Progenitor cell of endocrine pancreas (in vitro differentiated cells): ENCODE measurements at places on chromosomes 6 and 20. TPM values are rescaled to one million over a fixed set of nuclear protein-coding genes. Genes with fewer than 3 reads are reported as not detected.
A peak's percentile ranks its signal among the peaks of the same experiment; 100 is the strongest.

DNA sequence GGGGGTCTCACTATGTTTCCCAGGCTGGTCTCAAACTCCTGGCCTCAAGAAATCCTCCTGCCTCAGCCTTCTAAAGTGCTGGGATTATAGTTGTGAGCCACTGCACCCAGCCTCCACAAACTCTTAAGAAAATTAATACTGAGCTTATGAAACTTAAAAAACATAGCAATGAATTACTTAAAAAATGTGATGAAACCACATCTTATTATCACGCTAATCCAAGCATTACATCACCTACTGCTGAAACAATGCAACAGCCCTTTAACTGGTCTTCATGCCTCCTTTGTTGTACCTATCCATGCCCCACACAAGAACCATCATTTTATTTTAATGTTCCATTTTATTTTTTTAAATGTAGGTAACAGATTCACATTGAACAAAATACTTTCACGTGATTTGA is 24.9 kb downstream of the SESN1 start:
- peaks cover 9% of the 10 kb centered on the region for H3K4me1 ChIP-seq
- no peak overlapping the region for H3K4me3 ChIP-seq
- peaks cover 2% of the 10 kb centered on the region for H3K36me3 ChIP-seq
- no peaks in the 10 kb centered on the region for H3K27me3 ChIP-seq
- no peak for DNase-seq

TRIM10 gene
- not detected in 2 replicates for total RNA-seq

GRCh38 chr20:57806476-57806875 is 96.7 kb upstream of the PMEPA1 start:
- H3K36me3 ChIP-seq = no peaks in the 10 kb centered on the region
- no peak overlapping the region for H3K27ac ChIP-seq
- no peak overlapping the region for H3K4me3 ChIP-seq
- no peak for DNase-seq

GRCh38 chr6:26232940-26233648 is 131.9 kb upstream of the BTN3A2 start:
- H3K27me3 ChIP-seq = no peaks in the 10 kb centered on the region
- H3K36me3 ChIP-seq = no peaks in the 10 kb centered on the region
- H3K4me1 ChIP-seq = peaks cover 17% of the 10 kb centered on the region

DNA sequence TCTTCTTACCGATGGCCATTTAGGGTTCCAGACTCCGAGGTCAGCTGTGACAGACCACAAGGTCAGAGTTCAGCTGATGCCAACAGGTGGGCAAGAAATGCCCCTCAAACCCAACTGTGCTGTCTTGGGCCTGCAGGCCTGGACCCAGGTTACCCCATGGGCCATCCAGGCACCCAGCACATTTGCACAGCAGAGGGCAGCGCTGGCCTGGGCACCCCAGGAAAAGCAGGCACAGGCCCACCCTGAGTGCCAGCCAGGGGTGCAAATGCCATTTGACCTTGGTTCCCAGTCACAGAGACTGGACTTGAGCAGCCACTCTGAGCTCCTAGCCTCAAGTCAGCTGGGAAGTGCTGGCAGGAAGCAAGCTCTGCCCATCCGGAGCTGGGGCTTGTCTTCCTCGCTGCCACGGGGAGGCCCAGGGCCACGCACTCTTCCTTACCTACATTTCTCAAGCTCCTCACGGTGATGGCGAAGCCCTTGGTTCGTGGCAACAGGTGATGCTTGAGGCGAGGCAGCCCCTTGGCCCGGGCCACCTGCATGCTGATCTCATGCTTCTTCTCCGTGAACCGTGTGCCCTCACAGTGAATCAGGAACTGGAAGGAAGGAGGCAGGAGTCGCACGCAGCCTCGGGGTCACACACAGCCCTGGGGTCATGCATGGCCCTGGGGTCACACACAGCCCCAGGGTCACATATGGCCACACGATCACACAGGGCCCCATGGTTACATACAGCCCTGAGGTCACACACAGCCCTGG is 120.8 kb downstream of the AGPAT4 start:
- H3K4me1 ChIP-seq = no peaks in the 10 kb centered on the region
- H3K27ac ChIP-seq = no peak overlapping the region
- DNase-seq = no peak
- no peak overlapping the region for H3K4me3 ChIP-seq
- H3K36me3 ChIP-seq = peaks cover 18% of the 10 kb centered on the region
- no peaks in the 10 kb centered on the region for H3K27me3 ChIP-seq

GNMT gene
- total RNA-seq = 1.3 and 1.7 TPM in 2 replicates

DNA sequence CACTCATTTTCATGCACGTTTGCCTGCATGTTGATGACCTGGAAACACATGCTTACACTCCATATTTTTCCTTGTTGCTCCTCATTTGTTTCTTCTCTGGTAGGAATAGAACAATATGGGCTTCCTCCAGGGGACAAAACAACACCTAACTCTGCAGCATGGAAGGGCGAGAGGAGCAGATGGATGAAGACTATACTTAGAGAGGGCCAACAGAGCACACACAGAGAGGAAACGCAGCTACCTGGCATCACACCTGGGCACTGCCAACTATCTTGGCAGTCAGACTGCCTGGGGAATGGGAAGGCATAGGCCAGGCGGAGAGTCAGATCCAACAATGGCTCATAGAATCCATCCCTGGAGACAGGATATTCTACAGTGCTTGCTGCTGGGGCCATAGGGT is 290.9 kb downstream of the CD83 start:
- H3K4me1 ChIP-seq = peaks cover 37% of the 10 kb centered on the region
- H3K27me3 ChIP-seq = no peaks in the 10 kb centered on the region
- H3K4me3 ChIP-seq = no peak overlapping the region
- H3K27ac ChIP-seq = no peak overlapping the region
- no peak for DNase-seq

DNA sequence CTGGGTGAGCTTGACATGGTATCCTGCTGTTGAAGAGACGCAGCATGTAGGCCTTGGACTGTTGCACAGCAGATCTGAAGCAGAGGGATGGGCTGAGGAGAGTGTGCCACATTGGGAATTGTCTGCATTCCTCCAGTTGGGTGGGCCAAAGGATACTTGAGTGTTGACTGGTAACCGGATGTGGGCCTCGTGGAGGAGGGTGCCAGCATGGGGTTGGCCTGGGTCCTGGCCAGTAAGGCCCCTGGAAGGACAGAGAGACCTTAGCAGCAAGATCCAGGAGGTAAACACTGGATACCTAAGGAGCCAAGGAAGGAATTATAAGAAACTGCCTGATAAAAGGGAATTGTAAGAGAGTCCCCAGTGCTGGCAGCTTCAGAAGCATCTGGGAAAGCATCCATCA is 76.9 kb downstream of the FIG4 start:
- no peak for DNase-seq
- no peak overlapping the region for H3K4me3 ChIP-seq
- H3K36me3 ChIP-seq = peaks cover 18% of the 10 kb centered on the region

DNA sequence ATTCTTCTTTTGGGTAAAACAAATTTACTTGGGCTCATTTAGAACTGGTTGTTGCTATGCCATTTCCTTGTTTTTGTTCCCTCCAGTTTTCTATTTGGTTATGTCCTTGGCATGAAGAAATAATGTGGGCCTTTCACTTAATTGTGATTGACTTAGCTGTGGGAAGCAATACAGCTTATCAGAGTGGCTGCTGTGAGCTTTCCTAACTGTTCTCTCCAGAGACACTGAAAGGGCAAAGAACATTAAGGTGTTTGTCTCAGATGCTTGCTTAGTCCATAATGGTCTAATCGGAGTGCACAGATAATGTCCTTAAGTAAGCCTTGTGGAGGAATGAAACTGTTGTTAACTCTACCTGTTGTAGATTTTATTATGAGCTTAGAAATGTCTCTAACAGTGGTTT is 56.6 kb downstream of the SH3BGRL2 start:
- peak overlapping the region; percentile 51 for H3K4me3 ChIP-seq
- peaks cover 21% of the 10 kb centered on the region for H3K36me3 ChIP-seq
- H3K27me3 ChIP-seq = no peaks in the 10 kb centered on the region

DNA sequence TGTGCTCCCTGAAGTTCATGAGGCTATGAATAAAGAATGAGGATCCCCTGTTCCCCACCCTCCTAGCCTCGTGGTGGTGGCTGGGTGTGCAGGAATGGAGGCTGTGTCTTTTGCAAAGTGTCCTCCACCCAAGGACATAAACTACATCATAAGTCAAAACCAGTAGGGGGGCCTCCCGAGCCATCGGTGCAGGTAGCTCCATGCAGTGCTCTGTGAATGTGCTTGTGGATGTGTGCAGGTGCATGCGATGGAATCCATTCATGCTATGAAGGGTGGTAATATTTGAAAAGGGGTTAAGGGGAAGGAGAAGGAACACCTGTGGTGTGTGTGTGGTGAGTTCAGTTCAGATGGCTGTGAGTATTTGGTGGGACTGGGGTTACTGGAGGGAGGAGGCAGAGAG is 197.3 kb downstream of the NRN1 start:
- H3K27me3 ChIP-seq = peaks cover 6% of the 10 kb centered on the region
- DNase-seq = no peak
- H3K27ac ChIP-seq = no peak overlapping the region

- H3K27ac ChIP-seq = no peak overlapping the region
- no peaks in the 10 kb centered on the region for H3K4me1 ChIP-seq
- H3K4me3 ChIP-seq = no peak overlapping the region
Observed at GRCh38 chr20:24731312-24731711, 217.8 kb upstream of the CST7 start.

DNA sequence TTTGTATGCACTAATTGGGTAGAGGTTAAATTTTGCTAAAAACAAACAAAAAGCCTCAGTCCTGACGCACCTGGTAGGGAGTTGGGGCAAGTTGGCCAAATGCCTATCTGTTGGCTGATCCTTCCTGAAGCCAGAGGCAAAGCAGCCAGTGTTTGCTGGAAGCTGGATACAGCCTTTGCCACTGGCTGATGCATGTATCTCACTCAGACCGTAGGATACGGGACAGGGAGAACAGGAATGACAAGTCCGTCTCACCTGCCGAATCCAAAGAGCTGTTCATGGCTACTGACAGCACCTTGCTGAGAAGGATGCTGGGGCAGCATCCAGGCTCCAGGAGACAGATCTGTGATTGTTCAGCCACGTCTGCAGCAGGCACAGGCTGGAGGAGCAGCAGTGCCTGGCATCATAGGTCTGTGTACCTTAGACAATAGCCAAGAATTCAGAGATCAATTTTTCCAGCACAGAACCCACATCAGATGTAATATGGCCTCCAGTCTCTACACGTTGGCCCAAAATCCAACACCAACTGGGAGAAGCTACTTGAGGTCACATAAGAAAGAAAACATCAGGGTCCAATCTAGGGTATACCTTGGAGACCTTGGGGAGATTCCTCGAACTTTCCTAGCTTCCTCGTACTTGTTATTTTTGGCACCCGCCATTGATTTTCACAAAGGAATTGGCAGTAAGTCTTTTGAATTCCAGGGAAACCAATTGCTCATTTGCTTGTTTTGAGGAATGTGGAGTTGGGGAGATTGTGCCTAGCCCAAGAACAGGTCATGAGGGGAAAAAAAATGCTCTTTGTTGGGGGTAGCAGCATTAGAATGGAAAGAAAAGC is 108.5 kb upstream of the ARMC2 start:
- no peak overlapping the region for H3K4me3 ChIP-seq
- H3K36me3 ChIP-seq = no peaks in the 10 kb centered on the region
- no peak for DNase-seq
- peaks cover 3% of the 10 kb centered on the region for H3K27me3 ChIP-seq
- H3K27ac ChIP-seq = no peak overlapping the region
- H3K4me1 ChIP-seq = peaks cover 9% of the 10 kb centered on the region

MEI4 gene
- total RNA-seq = 1.9 and 2.6 TPM in 2 replicates

DNA sequence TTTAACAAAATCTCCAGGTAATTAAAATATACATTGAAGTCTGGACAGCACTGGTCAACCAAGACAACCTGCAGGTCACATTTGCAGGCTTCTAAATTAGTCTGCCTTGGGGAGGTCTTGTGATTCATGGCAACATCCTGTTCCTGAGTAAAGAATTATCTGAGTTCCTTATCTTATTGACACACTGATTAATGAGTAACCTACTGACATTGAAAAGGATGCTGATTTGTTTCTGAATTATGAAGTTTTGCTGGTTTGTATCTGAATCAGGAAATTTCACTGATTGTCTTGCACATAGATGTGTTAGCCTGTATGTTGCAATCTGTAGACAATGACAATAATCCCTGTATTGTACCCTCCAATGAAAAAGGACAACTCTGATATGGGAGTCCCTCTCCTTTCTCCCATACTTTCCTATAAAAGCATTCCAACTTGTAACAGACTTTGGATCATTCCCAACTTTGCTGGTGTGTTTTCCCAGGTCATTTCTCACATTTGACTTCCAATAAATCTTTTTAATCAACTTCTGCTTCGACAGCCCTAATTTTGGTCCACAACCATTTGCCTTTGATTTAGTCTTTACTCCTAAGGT is 80.0 kb downstream of the LAMP5 start:
- no peak for DNase-seq
- H3K27me3 ChIP-seq = no peaks in the 10 kb centered on the region
- H3K4me1 ChIP-seq = peaks cover 22% of the 10 kb centered on the region
- H3K27ac ChIP-seq = no peak overlapping the region
- no peak overlapping the region for H3K4me3 ChIP-seq
- H3K36me3 ChIP-seq = peaks cover 9% of the 10 kb centered on the region

DNA sequence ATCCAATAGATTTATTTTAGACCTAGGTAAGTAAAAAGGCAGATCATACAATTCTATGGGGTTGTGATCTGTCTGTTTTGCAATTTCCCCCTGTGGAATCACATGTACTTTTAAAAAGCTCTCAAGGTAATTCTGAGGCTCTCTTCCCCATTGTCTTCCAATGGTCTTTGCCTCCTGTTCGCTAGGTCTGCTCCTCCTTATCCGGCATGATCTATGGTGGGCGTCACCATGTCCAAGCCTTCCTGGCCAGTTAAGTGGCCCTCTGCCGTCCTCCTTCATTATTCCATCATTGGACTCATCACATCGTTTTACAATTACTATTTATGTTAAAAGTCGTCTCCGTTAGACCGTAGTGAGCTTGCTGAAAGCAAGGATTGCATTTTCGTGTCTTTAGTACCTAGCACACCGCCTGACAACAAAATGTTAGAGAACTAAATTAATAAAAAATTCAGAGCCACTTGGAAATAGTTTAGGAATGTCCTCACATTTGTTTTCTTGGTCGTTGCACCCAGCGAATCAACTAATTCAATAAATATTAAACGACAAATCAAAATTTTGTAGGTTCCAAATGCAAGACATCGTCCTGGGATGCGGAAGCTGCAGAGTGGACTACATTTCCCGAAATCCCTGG is 2.2 kb upstream of the STXBP5 start:
- H3K36me3 ChIP-seq = no peaks in the 10 kb centered on the region
- H3K4me1 ChIP-seq = peaks cover 13% of the 10 kb centered on the region
- no peak for DNase-seq
- no peaks in the 10 kb centered on the region for H3K27me3 ChIP-seq
- H3K4me3 ChIP-seq = peak overlapping the region; percentile 91

- H3K27me3 ChIP-seq = peaks cover 43% of the 10 kb centered on the region
- no peaks in the 10 kb centered on the region for H3K36me3 ChIP-seq
- DNase-seq = no peak
Observed at GRCh38 chr20:56932575-56933330, 303.6 kb downstream of the TFAP2C start.

NKAIN2 gene
- 2.5 and 3.1 TPM in 2 replicates for total RNA-seq

GRCh38 chr20:44843876-44844275 is 33.5 kb upstream of the RIMS4 start:
- H3K4me3 ChIP-seq = no peak overlapping the region
- no peak overlapping the region for H3K27ac ChIP-seq
- no peaks in the 10 kb centered on the region for H3K4me1 ChIP-seq
- peaks cover 2% of the 10 kb centered on the region for H3K27me3 ChIP-seq

MAP3K7 gene
- total RNA-seq = 40.3 and 41.6 TPM in 2 replicates

SYCP2L gene
- 11.8 and 16.8 TPM in 2 replicates for total RNA-seq

- H3K4me1 ChIP-seq = no peaks in the 10 kb centered on the region
- peak overlapping the region; percentile 55 for H3K27ac ChIP-seq
- no peaks in the 10 kb centered on the region for H3K27me3 ChIP-seq
Observed at GRCh38 chr20:33423141-33423834, 20.3 kb downstream of the SNTA1 start.

SH3BGRL2 gene
- 47.4 and 49.1 TPM in 2 replicates for total RNA-seq
